ENCODE measurements at places on chromosomes 4 and X.

DNA sequence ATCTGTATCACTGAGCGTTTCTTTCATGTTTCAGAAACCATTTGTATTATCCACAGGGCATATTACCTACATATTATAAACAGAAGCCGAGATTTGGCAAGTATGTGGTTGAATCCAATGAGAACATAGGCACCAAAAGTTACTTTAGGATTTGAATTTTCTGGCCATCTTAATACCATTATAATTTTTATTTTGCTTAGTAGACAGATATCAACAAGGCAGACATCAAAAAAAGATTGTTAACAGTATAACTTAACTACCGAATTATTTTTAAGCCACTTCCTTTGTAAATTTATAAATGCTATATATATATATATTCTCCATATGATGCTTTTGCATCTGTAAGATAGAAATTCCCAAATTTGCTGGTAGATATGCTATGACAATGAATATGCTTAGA lies 2.2 kb downstream of the GUCY1B1 start:
- no peak for DNase-seq

- DNase-seq, result peak; percentile 44
These were observed 424.5 kb upstream of the CTSO start for GRCh38 chr4:156378033-156378665.

GRCh38 chr4:151358266-151358665 lies 32.9 kb upstream of the SH3D19 start:
- DNase-seq, result no peak

DNA sequence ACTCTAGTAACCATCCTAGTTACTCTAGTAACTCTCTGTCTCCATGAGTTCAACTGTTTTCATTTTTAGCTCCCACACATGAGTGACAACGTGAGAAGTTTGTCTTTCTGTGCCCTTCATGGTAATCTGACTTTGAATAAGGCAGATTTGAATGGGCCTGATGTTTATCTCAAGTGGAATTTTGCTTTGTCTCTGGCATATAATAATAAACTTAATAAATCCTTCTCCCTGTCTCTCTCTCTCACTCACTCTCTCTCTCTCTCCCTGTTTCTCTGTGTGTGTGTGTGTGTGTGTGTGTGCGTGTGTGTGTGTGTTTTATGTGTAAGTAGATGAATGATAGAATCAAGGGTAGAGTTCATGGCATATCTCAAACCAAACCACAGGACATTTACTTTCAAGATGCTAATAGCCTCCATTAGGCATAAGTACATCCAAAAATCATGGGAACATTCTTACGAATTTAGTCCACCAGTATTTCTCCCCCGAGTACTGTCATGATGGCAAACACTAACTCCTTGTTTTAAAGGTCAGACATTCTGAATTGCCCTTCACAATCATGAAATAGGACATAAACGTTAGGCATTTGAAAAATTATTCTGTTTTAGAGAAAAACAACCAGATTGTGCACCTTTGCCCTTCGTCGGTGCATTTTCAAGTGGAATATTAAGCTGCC lies 193.1 kb downstream of the SPATA18 start:
- no peak for DNase-seq

GRCh38 chrX:73922856-73923455 lies 360.0 kb downstream of the CHIC1 start:
- no peak for DNase-seq

DNA sequence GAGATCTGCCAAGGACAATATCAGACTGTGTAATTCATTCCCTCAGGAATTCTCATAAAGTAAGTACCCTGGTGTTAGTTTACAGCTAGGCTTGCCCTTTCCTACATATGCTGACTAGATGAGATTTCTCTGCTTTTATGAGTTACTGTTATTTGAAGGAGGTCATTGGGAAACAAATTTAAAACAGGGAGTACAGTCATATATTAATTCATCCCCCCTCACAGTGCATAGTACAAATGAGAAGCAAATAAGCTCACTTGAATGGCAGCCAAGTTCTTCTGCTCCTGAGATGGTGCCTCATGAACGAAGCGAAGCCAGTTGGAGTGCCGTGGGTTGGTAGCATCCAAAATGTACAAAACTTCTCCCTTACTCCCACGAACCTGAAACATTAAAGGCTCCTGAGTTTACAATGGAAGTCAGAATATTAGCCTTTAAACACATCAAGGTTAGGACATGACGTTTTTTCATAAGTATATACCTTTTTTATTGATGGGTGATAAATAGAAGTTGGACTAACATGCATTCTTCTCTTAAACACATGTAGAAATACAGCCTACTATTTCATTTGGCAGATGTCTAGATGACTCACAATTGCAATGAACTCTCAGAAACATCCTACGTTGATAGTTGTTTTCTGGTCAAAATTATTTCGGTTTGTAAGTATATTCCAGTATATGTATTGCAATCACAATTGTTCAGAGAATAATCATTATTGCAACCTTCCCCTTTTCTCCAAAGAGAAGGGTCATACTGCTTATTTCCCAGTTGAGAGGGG lies 69.2 kb downstream of the PRDM5 start:
- DNase-seq, result no peak

GRCh38 chr4:25378437-25378743 lies 1.3 kb downstream of the ANAPC4 start:
- DNase-seq, result no peak

DNA sequence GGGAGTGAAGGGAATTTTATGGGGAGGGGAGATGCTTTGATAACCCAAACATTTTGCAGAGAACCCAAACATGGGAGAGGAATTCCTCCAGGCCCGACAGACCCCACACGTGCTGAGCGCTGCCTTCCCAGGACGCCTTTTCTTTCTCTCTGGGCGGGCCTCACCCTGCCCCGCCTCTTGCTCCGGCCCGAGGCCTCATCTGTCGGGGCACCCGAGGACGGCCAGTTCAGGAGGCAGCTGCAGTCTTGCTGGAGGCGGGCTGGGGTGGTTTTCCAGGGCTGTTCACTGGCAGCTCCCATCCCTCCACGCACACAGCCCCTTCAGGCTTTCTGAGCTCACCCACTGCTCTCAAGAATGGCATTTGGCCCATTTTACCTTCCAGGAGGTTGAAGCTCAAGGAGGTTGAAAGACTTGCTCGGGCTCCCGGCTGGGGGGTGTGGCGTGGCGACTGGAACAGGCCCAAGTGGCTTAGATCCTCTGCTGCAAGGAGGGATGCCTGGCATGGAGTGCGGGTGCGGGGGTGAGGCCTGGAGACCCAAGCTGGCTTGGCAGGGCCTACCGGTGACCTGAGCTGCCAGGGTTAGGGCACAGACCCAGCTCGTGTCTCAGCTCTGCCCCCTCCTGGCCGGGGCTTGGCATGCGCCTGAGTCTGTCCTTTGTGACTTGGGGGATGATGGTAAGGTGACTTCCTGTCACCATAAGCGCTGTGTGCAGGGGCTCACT lies 99.2 kb downstream of the PSAPL1 start:
- DNase-seq, result peak; percentile 17

DNA sequence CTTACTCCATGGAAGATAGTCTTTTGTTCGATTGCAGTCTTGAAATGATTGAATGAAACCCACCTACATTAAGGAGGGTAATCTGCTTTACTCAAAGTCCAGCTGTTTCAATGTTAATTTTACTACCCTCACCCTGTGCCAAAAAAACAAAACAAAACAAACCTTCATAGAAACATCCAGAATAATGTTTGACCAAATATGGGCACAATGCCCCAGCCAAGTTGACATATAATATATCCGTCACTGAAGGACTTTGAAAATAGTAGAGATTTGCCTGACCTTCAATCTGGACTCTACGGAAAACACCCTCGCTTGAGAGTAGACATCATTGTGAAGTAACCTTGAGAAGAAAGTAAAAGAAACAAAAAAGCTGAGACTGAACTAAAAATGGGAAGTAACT lies 550.5 kb upstream of the SMIM31 start:
- no peak for DNase-seq

DNA sequence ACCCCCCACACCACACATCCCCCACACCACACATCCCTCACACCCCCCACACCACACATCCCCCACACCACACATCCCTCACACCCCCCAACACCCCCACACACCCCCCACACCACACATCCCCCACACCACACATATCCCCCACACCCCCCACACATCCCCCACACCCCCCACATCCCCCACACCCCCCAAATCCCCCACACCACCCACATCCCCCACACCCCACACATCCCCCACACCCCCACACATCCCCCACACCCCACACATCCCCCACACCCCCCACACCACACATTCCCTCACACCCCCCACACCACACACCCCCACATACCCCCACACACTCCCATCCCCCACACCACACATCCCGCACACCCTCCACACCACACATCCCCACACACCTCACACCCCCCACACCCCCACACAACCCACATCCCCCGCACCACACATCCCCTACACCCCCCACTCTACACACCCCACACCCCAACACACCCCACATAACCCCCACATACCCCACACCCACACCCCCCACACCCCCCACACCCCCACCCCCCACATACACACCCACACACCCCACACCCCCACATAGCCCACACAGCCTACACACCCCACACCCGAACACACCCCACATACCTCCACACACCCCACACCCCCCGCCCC lies 172.9 kb downstream of the DCLK2 start:
- DNase-seq, result no peak

DNA sequence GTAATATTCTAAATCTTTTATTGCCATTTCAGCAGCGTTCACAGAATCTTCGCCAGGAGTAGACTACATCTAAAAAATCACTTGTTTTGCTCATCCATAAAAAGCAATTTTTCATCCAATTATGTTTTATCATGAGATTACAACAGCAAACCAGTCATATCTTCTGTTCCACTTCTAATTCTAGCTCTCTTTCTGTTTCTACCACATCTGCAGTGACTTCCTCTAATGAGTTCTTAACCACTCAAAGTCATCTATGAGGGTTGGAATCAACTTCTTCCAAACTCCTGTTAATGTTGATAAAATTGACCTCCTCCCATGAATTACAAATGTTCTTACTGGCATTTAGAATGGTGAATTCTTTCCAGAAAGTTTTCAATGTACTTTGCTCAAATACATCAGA lies 174.4 kb upstream of the BRWD3 start:
- no peak for DNase-seq

DNA sequence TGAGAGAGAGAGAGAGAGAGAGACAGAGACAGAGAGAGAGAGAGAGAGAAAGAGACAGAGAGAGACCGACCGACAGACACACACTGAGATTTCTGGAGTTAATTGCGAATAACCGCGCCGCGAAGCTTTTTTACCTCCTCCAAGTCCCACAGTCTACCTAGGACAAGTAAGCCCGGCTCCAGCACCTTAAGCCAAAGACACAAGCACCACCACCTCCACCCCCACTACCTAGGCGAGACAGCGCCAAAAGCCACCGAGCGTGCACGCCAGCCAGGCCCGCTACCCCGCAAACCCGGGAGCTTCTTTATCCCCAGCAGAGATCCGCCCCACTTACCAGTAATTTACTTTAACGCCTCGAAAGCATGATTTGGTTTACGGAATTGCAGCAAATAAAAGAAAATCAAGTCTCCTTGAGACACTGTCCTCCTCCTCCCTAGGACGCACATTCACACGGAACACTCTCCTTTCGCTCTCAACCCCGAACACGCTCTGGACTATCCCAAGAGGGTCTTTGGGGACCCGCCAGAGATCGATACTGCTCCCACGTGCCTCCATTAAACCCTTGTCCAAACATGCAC lies 649.6 kb upstream of the DIPK2B start:
- no peak for DNase-seq

DNA sequence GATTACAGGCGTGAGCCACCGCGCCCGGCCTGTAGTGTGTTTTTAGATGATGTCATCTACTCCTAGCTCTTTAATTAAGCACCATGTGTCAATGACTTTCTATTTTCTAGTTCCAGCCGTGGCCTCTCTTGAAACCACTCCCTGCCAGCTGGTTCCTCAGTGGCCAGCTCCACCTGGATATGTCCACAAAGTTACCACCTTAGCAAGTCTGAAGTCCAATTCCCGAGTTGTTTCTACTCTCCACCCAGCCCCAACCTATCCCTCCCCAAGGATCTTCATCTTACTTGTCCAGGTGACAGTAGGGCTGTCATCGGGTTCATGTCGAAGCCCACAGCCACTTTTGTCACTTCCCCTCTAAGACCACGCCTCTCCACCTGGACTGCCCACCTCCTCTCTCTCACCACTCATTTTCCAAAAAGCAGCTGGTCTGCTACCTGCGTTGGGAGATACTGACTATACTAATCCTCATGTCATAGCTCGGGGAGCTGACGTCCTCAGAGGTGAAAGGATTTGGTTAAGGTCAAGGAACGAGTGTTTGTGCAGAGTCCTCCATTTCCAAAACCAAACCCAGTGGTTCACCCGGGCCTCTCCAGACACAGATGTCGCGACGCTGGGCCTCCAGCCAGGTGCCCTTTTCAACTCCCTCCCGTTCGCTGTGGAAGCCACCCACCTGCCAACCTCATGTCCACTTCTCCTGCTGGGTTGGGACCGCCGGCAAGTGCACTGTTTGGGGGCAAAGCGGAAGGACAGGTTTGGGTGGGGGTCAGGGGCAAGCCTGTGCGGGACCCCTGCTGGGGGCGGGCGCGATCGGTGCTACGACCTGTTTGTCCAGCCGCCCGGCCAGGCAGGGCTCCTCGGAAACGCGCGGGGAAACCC lies 704 bp downstream of the FAM3A start:
- DNase-seq, result no peak

DNA sequence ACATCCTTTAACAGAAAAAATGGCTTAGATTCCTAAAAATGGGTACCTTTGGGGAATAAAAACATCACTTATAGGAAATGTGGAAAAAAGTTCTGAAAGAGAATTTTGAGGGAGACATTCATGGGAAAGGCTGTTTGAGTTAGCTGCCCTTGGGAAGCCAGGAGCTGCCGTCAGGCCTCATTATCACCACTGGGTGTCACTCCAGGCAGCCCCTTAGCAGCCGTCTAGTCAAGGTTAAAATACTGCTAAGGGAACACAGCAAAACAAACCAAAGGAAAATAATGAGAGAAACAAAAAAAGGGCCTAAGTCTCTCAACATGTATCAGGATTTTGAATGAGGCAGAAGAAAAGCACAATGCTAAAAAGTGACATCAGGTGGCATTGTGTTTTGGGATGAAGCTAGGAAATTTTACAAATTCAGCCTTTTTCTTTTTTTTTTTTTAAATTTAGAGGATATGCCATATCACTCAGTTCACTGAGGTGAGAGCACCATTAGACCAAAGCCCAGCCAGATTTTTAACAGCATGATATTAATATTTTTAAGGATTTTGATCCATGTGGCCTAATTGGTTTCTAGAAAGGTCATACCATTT lies 235.3 kb downstream of the GPAT3 start:
- peak; percentile 30 for DNase-seq

DNA sequence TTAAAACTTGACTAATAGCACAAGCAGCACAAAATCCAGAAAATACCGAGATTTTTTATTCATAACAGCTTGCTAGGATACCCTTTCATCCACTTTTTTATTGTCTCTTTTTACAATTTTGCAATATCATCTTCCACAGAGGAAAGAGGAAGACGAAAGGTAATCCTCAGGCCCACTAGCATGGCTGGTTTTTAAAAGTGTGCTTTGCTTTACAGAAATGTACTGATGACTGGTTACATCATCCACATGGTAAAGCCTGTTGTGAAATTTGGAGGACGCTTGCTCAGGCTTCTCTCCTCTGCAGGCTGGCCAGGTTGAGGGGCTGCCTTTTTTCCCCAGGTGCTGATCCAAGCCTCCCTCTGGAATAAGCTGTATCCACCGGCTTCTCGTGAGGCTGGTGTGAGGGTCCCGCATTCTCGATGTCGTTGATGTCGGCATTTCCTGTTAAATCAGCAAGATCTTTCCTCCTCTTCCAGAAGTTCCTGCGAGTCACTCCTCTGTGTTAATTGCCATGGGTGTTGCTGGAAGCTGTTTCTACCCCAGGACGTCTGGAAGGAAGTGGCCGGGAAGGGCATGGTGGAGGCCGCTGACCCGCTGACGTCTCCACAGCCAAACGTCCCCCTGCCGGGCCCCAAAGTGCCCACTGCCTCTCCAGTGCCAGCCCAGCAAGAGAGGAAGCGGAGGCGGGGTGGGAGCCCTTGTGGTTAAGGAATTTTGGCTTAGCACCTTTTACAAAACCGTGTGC lies 5.8 kb upstream of the DGKQ start:
- DNase-seq, result no peak

Measured in NCI-H1694 treated with DMSO at 0.1 percent for 48 hours (cell line).